Activated CD4-positive, alpha-beta T cell treated with anti-CD3 and anti-CD28 coated beads for 48 hours (primary cell): ENCODE measurements at places on chromosomes 4 and X.

DNA sequence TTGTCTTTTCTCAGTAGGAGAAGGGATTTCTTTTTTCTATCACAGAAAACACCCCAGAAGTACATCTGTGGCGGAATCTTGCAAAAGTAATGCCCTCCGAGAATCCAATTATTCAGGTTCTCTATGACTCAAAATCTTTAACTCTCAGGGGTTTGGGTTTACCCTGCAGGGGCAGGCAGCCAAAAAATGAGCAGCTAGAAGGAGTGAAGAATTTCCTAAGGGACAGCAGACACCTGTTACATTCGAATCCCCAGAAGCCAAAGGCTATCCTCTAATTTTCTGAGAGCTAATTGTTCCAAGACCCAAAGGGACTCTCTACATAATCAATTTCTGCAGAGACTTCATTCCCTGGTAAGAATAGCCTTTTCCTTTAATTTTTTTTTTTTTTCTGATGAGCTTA lies 27.5 kb upstream of the CBR4 start:
- DNase-seq = no peak

GRCh38 chr4:10345381-10345784 lies 111.8 kb downstream of the ZNF518B start:
- no peak for DNase-seq

- no peak for DNase-seq
Observed at GRCh38 chr4:128371001-128371777, 83.6 kb upstream of the PGRMC2 start.

- no peak for DNase-seq
Observed at GRCh38 chrX:86981326-86981879, 536.2 kb upstream of the KLHL4 start.

GRCh38 chr4:7160951-7161440 lies 31.3 kb upstream of the SORCS2 start:
- DNase-seq = no peak
